ENCODE measurements at places on chromosomes 4 and X.

GRCh38 chrX:12975991-12976558, 1.2 kb downstream of the TMSB4X start:
- DNase-seq: peak; percentile 67

DNA sequence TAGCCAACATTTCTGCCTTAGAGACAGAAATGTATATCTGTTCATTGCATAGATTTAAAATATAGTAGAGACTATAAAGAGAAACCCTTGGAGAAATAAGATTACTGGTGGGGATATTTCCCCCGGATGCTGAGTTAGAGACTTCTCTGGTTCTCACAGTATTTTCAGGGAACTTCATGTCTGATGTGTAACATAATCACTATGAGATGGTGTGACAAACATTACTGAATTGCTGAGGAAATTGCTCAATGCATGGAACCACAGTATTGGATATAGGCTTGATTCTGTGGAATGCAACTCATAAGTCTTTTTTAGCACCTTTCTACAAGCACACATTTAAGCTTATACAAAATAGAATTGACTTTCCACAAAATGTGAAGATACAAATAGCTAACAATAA, 152.7 kb downstream of the SOWAHB start:
- DNase-seq: no peak

DNA sequence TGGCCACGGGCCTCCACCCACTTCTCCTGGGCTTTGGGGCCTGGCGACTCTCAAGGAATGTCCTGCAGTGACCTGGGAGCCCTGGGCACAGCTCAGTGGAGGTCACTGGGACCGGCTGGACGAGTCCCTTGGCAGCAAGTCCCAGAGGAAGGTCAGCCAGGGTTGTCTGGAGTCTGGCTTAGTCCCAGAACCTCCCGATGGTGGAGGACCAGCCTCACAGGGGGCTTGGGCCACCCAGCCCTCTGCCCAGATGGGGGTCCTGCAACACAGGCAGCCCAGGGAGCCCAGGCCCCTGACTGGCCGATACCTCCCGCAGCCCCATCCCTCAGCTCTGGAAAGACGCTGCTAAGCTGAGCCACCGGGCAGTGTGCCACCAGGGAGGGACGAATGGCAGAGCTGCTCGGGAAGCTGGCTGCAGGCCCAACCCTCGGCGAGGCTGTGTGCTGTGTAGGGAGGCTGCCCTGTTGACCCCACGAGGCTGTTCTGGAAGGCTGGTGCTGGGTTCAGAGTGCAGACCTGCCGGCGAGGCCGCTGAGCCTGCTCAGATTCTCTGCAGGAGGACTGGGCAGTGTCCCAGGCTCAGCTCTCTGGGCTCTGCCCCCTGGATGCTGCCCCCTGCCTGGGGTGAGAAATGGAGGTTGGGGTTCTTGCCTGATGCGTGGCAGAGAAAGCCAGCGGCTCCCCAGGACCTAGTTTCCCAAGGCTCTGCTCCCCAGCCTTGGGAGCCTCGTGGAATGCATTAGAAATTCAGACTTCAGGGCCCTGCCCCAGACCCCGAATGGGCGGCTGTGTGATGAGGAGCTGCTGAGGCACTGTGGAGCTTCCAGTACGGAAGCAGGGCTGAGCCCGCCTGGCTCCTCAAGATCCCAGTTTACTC, 61.7 kb downstream of the ADRA2C start:
- no peak for DNase-seq

GRCh38 chr4:169142391-169142790, 128.4 kb downstream of the SH3RF1 start:
- DNase-seq: no peak

All from NCI-H2227 treated with DMSO at 0.1 percent for 48 hours (cell line).